ENCODE measurements at places on chromosomes 13 and 19.

- no peak for DNase-seq
Measured at GRCh38 chr13:27536361-27537101, 83.8 kb downstream of the LNX2 start.

DNA sequence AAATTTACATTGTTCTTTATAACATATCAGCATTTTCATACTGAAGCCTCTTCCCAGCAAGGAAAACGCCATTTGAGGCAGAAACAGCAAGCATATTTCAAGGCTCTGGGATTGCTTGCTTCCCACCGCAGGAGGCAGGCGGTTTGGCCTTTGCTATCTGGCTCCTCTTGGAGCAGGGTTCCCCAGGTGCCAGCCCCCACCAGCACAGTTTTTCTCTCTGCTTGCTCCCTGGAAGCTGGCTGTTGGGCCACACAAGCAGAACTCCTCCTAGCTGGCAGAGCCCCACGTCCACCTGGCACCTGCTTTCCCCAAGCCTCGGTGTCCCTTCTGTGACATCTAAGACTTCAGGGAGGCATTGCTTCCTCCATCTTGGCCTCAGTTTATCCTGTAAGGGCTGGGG is 16.7 kb downstream of the GATAD2A start:
- DNase-seq = no peak

GRCh38 chr19:17641181-17641580 is 47.0 kb downstream of the UNC13A start:
- no peak for DNase-seq

GRCh38 chr19:18021121-18021755 is 13.3 kb downstream of the ARRDC2 start:
- DNase-seq = peak; percentile 67

GRCh38 chr13:50998326-50998725 is 88.7 kb downstream of the RNASEH2B start:
- DNase-seq = no peak

DNA sequence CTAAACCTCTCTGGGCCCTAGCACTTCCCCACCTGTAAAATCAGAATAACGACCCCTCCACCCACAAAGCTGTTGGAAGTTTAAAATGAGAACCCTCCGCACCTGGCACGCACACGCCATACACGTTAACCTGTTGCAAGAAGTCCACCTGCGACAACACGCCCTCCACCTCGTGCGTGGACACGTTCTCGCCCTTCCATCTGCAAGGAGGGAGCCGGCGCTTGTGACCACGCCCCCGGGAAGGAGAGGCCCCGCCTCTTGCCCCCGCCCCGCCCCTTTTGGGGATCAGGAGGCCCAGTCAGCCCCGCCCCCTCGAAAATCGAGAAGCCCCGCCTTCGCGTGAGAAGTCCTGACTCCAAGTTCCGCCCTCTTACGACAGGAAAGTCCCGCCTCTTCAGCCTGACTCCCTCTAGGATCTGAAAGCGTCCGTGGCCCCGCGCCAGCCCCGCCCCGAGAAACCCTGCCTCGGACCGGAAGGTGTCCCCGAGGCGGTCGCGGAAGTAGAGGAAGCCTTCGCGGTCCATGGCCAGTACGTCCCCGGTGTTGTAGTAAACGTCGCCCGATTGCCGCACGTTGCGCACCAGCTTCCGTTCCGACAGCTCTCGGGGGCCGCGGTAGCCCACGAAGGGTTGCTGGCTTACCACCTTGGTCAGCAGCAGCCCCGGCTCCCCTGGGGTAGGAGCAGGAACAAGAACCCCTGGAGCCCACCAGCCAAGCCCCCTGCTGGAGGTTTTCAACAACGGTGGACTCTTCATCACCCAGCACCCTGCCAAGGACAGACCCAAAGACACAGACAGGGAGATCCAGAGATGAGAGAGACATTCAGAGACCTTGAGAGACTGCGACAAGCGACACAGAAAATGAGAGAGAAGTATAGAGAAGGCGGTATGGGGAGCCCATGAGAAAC is 12.5 kb downstream of the SLC27A5 start:
- peak; percentile 78 for DNase-seq

DNA sequence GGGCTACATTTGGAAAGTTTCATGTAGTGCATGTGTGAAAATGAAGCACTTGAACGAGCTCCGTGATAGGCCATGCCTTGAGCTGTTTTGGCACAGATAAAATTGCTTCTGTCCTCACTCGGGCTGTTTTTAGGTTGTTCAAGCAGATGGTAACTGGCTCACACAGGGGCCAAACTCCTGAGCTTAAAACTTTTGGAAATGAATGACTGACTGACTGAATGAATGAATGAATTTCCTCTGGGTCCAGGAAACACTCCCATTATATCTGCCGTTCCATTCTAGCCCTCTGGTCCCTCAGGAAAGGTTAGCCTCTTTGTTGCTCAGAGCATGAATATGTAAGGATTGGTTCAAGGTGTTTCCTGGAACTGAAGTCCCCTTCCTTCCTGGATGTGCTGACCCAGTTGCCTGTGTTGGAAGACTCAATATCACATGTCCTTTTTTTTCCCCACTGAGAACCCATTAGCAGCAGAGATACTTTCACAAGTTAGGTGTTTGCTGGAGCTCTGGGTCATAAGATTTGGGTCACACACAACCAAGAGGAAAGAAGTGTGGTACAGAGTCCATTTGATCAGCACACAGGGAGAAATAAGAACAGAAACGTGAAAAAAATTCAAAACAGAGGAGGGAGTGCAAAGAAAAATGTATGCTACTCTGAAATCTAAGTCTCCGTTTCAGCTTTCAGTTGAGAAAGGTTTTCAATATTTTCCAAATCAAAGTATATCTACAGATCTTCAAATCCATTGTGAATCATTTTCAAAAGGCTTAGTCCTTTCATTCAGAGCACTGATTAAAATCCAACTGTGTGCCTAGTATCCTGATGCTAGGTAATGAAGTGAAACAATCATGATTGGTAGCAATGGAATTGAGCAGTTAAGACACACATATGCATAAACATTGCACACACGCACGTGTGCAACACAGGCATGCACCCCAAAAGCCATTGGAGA is 18.9 kb downstream of the MBNL2 start:
- no peak for DNase-seq

- peak; percentile 72 for DNase-seq
Measured at GRCh38 chr19:17496337-17496997, 15.0 kb upstream of the PGLS start.

DNA sequence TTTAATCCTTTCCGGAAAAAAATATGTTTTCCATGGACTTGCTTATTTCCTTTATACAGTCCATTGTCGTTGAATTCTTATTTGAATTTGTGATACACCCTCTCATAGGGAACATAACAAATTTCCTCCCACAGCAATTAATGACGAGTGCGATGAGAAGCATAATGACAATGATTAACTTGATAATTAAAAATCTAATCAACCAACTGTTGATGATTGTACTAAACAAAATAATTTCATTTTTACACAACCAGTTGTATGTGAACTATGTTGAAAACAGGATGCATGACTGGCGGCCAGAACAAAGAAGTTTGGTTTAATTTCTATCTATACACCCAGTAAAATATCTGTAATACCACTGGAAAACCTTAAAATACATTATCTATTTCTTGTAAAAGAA is 26.1 kb upstream of the CEACAM21 start:
- DNase-seq = no peak

GRCh38 chr13:73222627-73223305 is 164.0 kb downstream of the KLF5 start:
- DNase-seq = no peak

DNA sequence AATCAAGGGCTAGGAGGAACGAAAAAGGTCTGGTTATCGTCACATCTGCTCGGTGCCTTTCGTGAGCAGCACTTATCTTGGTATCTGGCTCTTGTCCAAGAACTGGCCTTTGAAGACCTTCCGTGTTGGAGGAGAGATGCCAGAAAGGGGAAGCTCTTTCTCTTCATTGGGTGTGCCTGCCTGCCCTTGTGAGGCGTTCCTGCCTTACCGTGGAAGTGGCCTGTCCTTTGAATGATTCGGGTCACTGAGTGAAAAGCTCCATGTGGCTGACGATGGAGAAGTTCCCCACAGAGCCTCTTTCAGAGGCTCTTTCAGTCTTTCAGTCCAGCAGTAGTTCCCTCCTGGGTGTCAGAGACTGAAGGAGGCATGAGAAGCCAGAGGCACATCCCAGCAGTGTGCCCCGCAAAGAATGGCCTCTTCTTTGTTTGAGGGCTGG is 121.5 kb upstream of the SLC10A2 start:
- DNase-seq = no peak

DNA sequence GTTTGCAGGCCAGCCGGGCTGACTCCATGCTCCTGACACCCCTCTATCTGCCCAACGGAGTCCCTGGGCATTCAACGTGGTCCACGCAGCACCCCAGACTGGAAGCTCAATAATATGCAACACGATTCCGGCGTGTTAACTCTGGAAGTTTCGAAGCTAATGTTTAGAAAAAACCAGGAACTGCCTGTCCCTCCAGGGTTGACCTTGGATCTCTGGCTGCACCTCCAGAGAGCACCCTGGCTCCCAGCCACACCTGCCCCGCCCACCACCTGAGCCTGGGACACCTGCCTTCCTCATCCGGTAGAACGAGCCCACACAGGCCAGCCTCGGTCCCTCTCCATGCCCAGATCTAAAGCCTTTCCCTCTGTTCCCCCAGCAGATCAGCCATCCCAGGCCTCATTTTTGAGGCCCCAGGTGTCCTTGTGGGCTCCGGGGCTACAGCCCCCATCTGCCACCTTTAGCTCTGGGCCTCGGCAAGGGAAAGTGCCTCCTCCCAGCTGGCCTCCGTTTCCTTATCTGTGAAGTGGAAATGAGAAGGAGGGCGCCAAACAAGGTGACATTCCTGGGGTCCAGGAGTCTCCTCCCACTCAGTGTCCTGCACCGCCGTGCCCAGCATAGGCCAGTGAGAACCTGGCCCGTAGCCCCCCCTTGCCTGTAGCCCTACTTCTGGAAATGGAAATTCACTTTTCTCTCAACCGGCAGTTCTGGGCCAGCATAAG is 38.7 kb downstream of the KLF2 start:
- no peak for DNase-seq

DNA sequence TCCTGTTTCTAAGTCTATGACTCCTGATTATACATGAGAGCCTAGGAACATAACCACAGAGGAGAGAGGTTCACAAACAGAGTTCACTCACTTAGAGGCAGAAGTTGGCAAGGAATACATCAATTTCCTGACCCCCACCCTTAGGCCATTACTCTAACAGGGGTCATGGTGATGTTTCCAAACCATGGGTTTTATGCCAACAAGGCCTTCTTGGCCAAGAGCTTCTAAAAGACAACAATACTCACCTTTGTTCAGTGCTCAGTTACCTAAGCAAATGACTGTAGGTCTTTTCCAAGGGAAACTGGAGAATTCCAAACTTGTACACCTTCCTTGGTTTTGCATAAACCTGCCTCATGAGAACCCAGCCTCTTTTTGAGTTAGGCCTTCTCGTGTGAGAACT is 52.6 kb downstream of the ERICH4 start:
- DNase-seq = no peak

- no peak for DNase-seq
Measured at GRCh38 chr13:34696296-34696695, 245.8 kb upstream of the NBEA start.

GRCh38 chr19:32224371-32225244 is 120.8 kb upstream of the ZNF507 start:
- peak; percentile 49 for DNase-seq

GRCh38 chr13:33633701-33634545 is 184.0 kb upstream of the RFC3 start:
- no peak for DNase-seq

DNA sequence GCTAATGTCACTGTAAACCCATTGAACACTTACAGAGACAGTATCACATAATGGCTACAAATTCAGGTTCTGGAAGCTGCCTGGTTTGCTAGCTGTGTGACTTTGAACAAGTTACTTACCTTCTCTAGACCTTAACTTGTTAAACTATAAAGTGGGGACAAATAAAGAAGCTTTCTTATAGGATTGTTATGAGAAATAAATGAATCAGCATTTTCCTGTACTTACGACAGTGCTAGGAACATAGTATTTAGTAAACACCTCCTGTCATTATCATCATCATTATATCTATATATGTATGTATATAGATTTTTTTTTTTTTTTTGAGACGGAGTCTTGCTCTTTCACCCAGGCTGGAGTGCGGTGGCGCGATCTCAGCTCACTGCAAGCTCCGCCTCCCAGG is 54.9 kb downstream of the CDK8 start:
- no peak for DNase-seq

GRCh38 chr13:102729560-102730270 is 34.9 kb upstream of the METTL21C start:
- no peak for DNase-seq

DNA sequence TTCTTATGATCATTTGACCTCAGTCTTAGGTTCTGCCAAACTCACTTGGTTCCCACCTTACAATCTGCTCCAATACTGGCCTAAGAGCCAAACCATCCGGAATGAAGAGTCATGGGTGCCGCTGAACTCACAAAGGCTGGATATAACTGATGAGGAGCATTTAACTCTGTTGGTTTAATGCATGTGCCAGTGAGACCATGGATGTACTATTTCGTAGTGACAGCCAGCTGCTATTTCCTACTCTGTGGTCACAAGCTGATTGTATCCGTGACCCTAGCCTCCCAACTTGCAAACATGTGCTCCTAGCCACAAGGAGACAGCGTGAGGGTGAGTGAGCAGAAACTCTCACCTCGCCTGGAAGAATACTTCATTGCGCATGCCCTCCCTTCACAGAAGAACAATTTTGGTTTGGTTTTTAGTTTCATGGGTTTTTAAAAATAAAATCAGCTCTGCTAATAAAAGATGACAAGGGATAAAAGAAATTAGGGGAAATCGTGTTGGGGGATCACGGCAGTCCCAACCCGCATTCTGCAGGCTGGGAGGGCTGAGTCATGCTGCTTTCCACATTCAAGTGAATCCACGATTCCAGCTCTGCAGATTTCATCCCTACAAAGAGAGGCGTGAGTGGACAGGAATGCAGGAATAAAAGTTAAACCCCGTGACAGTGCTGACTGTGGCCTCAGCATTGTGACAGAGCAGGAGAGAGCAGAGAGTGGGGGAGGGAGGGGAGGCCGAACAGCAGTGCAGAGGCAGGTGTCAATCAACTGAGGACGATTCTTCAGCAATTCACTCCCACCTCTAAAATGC is 66.8 kb upstream of the RAP2A start:
- DNase-seq = no peak

DNA sequence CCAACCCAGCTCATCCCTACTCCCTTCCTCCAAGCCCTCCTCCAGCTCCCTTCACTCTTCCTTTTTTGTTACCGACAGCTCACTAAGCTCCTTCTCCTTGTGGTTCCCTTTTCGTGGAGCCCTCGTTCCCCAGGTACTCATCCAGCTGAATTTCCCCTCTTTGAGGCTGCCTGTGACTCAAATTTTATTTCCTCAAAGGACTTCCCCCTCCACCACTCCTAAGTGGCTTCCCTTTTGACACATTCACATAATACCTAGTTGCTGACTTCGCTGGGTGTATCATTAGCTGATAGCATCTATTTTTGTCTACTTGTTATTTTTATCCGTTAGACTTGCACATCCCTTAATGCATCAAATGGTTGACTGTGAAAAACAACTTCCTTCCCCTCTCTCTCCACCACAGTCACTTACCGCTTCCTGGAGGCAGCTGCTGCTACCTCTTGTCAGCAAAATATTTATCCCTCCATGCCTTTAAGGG is 14.5 kb downstream of the FFAR2 start:
- peak; percentile 11 for DNase-seq

All from T-helper 17 cell (primary cell).